Temporal lobe (tissue), 4 donors: ENCODE measurements at places on chromosomes 7 and 10. TPM values are rescaled to one million over a fixed set of nuclear protein-coding genes. Genes with fewer than 3 reads are reported as not detected.

Gene MYO1G
- total RNA-seq, result 0.25 TPM

Gene SKIDA1
- total RNA-seq, result 6.9 TPM

Gene MRPL43
- 29.3 TPM for total RNA-seq

Gene CYP3A4
- not detected for total RNA-seq

Gene ZNF862
- 11.8 TPM for total RNA-seq

Gene PRSS2
- total RNA-seq, result not detected

Gene DRGX
- total RNA-seq, result not detected

Gene ACHE
- 16.7 TPM for total RNA-seq

Gene STARD3NL
- total RNA-seq, result 59.0 TPM
